ENCODE measurements at places on chromosomes 7 and 10.

- ATAC-seq: no peak
Measured at GRCh38 chr10:127715249-127715648, 21.7 kb upstream of the FOXI2 start.

- ATAC-seq: no peak
Measured at GRCh38 chr10:32384171-32384570, 37.2 kb upstream of the EPC1 start.

- ATAC-seq: no peak
Measured at GRCh38 chr10:62992145-62992721, 140.9 kb upstream of the NRBF2 start.

DNA sequence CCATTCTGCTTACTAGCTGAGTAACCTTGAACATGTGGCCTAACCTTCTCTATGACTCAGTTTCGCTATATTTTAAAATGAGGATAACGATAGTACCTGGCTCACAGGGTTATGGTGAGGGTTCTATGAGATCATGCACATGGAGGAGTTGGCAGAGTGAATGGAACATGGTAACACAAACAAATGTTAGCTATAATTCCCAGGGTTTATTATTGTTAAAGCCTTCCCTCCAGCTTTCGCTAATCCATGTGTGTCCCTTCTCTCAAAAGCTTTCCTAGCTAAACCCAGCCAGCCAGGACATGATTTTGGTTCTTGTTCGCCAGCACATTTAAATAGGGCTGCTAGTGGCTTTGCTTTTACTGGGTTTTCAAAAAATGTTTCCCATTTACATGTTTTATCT is 361.0 kb upstream of the NFE2L3 start:
- ATAC-seq: no peak

Measured in activated CD4-positive, CD25-positive, alpha-beta regulatory T cell treated with anti-CD3 and anti-CD28 coated beads, Interleukin-2, amount 50 U/mL, for 24 hours (primary cell).